ENCODE measurements at places on chromosomes 12 and 14.
A peak's percentile ranks its signal among the peaks of the same experiment; 100 is the strongest.

DNA sequence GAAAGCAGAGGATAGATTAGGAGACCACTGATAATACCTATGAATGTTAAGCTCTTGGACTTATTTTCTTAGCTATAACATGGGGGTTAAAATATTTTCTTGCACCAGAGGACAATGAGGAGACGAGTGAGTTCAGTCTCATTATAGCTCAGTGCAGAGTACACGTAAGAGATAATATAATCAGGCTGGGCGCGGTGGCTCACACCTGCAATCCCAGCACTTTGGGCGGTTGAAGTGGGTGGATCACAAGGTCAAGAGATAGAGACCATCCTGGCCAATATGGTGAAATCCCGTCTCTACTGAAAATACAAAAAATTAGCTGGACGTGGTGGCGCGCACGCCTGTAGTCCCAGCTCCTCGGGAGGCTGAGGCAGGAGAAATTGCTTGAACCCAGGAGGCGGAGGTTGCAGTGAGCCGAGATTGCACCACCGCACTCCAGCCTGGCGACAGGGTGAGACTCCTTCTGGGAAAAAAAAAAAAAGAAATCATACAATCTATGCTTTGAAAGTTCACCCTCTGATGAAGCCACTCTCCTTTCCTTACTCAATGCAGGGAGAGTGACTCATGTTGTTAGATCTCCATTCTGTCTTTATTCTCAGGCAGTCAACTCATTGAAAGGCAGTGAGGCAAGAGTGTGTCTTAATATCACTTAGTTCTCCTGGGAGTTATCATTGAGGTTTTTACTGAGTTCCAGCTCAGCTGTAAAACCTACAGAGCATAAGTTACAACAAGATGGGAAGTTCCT, 134.2 kb downstream of the SYNE2 start:
- DNase-seq, result no peak

DNA sequence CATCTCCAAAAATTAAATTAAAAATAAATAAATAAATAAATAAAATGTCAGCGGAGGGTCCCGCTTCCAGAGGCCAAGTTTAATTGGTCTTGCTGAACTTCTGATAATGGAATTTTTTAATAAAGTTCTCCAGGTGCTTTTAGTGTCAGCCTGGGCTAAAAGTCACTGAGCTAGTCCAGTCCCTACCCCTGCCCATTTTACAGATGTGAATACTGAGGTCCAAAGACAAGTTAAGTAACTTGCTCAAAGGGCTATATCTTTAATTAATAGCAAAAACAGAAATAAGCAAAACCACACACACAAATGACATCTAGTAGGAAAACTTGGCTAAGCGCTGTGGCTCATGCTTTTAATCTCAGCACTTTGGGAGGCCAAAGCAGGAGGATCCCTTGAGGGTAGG, 5.6 kb upstream of the RFC5 start:
- no peak for DNase-seq

DNA sequence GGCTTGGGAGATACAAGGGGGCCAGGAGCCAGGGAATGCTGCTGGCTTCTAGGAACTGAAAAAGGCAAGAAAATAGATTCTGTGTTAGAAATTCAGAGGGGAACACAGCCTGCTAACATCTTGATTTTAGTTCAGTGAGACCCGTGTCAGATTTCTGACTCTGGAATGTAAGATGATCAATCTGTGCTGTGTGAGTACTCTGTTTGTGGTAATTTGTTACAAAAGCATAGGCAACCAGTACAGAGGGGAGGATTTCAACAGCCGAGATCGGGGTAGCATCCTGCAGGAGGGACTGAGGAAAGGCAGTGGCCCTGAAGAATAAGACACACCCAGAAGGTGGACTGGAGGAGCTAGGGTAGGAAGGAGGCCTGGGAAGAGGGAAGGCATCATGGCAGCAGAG, 410.0 kb upstream of the CCDC196 start:
- DNase-seq, result no peak

GRCh38 chr12:19978193-19978592, 390.1 kb upstream of the PDE3A start:
- no peak for DNase-seq

- DNase-seq, result no peak
Measured at GRCh38 chr12:107749083-107749482, 11.9 kb downstream of the PRDM4 start.

DNA sequence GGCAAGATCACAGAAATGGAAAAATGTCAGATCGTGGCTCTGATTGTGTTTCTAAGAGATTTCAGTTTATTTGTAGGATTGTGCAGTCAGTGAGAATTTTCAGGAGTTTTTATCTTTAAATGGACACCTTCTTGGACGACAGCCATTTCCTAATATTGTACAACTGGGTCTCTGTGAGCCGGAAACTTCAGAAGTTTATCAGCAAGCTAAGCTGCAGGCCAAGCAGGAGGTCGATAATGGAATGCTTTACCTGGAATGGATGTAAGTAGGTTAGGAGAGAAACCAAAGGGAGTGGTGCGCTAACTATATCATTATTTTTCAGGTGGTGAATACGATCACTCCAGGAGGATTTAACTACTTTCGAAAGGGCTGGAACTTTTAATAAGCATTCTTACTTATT, 26.4 kb downstream of the APAF1 start:
- no peak for DNase-seq

- no peak for DNase-seq
Measured at GRCh38 chr12:24069532-24070395, 120.3 kb upstream of the SOX5 start.

- DNase-seq, result no peak
Measured at GRCh38 chr14:102732924-102733323, 44.3 kb upstream of the TRAF3 start.

DNA sequence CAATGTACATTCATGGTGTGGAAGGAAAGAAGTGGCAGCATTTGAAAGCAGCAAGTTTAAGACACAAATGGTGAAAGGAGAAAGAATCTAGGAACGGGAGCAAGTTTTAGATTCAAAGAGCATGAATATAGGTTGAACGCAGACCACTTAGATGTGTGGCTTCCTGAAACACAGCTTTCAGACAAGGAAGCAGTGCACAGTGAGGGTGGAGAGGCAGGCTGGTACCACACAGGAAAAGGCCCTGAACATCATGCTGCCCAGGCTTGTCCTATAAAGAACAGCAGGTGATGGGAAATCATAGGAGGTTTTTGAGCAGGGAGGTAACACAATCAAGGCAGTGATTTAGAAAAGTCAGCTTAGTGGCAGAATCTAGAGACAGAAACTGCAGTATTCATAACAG, 35.6 kb downstream of the GNS start:
- DNase-seq, result peak; percentile 48

GRCh38 chr14:68683326-68683725, 109.5 kb downstream of the ZFP36L1 start:
- no peak for DNase-seq

GRCh38 chr14:23043754-23044153, 1.7 kb downstream of the PSMB11 start:
- DNase-seq, result no peak

DNA sequence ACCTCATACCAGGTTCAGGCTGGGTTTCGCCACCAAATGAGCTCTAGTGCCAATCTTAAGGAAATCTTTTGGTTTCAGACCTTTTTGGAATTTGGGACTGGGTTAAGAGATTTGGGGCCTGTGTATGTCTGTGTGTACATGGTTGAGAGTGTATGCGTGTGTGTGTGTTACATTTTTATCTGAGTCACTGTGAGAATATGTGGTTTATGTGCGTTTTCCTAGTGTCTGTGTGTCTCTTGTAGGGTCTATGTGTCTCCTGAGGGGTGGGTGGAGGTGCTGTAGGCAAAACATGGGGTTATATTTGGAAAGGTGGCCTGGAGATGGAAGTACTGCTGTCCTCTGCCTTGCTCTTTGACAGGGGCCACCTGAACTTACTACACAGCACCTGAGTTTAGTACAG, 17.9 kb downstream of the C12orf43 start:
- DNase-seq, result no peak

DNA sequence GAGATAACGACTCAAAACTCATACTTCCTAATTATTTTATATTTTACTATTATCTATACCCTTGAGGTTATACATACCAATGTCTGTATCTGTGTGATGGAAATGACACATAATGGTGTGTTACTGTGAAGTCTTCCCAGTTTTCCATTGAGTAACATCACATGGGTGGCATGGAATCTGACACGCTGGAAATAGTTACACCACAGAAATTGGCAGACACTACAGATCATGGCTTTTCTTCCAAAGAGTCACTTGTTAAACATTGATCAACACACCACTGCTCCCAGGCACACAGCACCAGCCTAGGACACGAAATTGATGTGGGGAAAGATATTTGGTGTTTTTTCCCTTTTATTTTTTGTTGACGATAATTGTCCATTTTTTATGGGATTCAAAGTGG, 33.0 kb upstream of the VWF start:
- DNase-seq, result no peak

DNA sequence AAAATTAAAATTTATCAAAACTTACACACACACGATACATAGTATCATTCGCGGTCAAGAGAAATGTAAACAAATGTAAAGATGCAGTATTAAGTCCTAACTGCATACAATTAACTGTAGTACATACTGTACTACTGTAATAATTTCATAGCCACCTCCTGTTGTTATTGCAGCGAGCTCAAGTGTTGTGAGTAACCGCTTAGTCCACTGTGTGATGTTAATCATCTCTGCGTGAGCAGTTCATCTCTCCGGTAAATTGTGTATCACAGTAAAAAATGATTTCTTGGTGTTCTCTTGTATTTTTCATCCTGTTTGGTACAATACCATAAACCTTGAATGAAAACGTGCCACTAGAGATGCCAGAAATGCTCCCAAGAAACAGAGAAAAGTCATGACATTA, 6.5 kb downstream of the EPS8 start:
- DNase-seq, result no peak

GRCh38 chr12:11576104-11576503, 73.4 kb upstream of the ETV6 start:
- peak; percentile 47 for DNase-seq

DNA sequence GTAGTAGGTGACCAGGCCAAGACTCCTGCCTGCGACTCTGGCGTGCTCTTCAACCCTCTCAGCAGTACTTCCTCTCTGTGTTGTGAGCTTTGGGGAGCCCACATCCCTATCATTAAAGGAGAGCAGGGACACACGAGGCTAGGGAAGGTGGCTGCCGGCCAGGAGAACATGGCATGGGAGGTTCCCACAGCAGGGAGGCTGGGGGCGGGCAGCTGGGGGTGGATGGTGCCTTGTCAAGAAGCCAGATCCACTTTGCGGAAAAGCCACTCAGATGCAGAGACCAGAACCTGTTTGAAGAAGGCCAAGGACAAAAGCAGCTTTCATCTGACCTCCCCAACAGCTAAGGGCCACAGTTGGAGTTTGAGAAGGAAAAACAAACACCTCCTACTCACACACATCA, 198.6 kb downstream of the BCL11B start:
- no peak for DNase-seq

DNA sequence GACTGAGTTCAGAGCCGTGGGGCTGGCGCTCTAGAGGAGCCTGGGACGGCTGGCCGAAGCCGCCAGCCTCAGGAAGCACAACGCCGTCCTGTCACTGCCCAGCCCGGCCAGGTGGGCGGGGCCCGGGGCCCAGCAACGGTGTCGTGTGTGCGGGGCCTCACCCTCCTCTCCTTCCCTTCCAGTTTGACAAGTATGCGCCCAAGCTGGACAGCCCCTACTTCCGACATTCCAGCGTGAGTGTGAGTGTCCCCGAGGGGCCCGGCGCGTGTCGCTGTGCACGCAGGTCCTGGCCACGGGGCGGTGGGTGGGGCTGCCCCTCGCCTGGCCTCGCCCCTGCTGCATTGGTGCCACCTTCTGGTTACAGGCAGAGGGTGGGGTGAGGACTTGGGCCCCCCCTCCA, 38.3 kb downstream of the LRCOL1 start:
- no peak for DNase-seq

- no peak for DNase-seq
Measured at GRCh38 chr12:126704609-126705008, 1562.4 kb upstream of the TMEM132C start.

DNA sequence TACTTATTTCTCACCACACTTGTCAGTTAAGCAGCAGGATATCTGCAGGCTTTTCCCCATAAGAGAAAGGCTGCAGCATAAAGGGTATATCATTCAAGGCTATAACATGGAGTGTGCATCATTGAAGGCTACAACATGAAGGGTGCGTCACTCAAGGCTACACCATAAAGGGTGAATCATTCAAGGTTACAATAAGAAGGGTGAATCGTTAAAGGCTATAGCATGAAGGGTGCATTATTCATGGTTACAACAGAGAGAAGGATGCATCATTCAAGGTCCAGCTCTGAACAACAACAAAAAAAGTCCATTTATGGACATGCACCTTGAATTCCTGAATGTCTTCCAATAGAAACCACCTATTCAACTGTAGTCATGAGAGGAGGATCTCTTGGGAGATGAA, 32.8 kb upstream of the LUM start:
- no peak for DNase-seq

- no peak for DNase-seq
Measured at GRCh38 chr12:82486524-82487235, 128.4 kb downstream of the METTL25 start.

- DNase-seq, result no peak
Measured at GRCh38 chr12:82627799-82628198, 58.9 kb upstream of the TMTC2 start.

DNA sequence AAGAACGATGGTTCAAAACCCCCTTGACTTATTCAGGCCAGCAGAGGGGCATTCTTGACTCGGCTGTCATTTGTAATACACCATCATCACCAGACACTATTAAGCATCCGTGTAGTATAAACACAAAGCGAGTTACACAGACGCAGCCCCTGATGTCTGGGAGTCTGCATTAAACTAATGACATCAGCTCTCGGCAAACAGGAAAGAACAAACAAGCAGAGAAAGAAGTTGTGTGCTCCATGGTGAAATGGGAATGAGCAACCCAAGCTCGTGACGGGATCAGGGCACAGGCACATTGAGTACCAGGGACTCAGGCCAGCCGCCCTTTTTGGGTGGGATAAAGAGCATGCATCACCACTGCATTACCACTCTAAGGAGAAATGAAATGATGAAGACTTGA, 460.1 kb downstream of the MED13L start:
- no peak for DNase-seq

DNA sequence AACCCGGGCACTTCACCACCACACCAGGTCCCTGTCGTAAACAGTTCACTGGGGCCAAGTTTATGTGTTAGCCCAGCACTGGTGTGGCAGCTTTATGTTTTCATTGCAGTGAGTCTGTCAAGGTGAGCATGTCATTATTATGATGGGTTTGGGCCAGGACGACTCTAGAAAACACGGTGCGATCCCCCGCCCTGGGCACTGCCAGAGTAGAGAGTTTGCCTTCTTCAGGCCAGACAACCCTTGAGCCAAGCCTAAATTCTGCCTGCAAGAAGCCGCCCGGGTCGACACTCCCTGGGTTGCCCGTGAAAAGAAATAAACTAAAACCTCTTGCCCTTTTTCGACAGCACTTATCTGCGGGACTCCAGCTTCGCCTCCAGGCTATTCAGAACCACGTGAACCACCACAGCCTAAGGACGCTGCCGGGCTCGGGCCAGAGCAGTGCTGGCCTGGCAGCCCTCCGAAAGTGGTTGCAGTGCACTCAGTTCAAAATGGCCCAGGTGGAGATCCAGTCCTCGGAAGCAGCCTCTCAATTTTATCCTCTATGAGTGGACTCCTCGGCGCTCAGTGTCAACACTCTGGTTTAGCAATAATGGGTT, 81.8 kb downstream of the PRIMA1 start:
- no peak for DNase-seq

- no peak for DNase-seq
Measured at GRCh38 chr12:1695886-1696670, 5.2 kb downstream of the ADIPOR2 start.
